GM12891 (cell line): ENCODE measurements at places on chromosomes 12 and 14.

- no peak for DNase-seq
Measured at GRCh38 chr12:124827588-124828184, 36.0 kb downstream of the SCARB1 start.

- DNase-seq, result no peak
Measured at GRCh38 chr12:108602976-108603704, 5.3 kb upstream of the TMEM119 start.

GRCh38 chr14:36397357-36397756 is 76.9 kb upstream of the MBIP start:
- DNase-seq, result no peak

DNA sequence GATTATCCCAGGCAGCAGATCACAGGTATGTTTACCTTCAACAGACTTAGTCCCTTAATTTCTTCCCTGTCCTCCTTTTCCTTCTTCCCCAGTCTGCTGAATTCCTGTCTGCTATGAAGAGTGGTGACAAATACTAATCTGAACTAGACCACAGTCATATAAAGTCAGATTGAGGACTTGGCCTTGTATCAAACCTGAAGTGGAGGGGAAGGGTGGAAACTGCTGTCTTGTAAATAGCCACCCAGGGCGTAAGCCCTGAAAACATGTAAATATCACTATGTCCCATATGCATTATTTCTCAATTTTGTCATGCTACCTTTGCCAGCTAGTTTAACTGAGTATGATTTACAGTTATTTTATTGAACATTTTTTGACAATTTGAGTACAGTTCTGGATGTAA is 368.0 kb downstream of the CCDC91 start:
- DNase-seq, result no peak

DNA sequence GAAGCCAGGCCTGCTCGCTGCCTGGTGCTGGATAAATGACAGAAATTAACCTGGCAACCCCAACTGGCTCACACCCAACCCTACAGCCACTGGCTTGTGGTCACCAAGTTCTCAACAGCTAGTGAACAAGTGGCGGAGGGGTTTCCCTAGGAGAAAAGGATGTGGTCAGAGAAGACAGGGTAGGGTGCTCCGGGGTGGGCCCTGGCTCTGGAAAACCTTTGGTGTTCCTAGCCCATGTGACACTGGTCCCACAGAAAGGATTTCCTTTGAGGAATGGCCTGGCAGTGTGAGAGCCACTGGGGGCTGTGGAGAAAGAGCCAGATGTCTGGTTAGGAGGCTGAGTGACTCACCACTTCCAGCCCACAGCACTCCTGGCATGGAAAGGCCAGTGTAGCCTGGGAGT is 8.7 kb downstream of the SYNE3 start:
- DNase-seq, result no peak

- DNase-seq, result no peak
Measured at GRCh38 chr12:27810756-27811155, 30.7 kb upstream of the MANSC4 start.

- DNase-seq, result peak; percentile 19
Measured at GRCh38 chr12:31324845-31325523, 966 bp downstream of the SINHCAF start.

GRCh38 chr14:73524493-73524892 is 12.4 kb upstream of the ACOT1 start:
- no peak for DNase-seq

GRCh38 chr12:43063650-43064049 is 474.1 kb upstream of the PRICKLE1 start:
- DNase-seq, result no peak

- no peak for DNase-seq
Measured at GRCh38 chr14:64848239-64848638, 31.5 kb downstream of the SPTB start.

DNA sequence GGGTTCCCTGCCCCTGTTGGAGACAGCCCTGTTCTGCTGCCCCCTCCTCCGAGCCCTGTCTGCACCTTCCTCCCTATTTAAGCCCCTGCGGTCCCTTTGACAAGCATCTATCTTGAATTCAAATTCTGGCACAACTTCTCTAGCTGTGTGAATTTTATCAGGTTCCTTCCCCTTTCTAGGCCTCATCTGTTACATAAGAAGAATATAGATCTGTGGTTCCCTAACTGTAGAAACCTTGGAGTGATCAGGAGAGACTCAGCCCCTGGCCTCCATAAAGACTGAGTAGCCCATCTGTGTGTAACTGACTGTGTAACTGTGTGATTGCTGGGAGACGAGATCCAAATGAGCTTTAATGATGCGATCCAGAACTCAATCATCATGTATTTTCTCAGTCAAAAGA is 13.0 kb upstream of the RACGAP1 start:
- DNase-seq, result no peak

DNA sequence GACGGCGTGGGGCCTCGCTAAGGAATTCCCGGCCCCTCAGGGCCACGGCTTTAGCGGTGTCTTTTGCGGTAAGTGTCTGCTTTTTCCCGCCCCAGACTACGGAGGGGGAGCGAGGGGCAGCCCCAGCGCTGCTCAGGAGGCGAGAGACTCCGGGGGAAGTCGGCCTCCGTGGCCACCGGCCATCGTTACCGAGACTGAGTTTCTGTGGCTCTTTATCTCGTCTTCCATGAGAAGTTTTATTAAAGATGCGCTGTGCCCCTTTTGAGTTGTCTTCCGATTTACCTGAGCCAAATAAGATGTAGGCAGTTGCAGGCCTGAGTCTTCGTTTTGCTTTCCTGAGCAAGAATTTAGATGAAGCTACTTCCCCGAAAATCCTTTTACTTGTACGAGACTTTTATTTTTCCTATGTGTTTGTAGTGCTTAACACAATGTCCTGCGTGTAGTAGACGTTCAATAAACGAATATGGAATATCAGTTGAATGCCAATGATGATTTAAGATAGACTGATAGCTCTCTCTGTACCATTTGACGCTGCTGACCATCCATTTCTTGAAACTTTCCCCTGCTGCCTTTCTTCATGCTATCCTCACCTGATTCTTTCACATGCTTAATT is 462 bp downstream of the SRP54 start:
- DNase-seq, result no peak

DNA sequence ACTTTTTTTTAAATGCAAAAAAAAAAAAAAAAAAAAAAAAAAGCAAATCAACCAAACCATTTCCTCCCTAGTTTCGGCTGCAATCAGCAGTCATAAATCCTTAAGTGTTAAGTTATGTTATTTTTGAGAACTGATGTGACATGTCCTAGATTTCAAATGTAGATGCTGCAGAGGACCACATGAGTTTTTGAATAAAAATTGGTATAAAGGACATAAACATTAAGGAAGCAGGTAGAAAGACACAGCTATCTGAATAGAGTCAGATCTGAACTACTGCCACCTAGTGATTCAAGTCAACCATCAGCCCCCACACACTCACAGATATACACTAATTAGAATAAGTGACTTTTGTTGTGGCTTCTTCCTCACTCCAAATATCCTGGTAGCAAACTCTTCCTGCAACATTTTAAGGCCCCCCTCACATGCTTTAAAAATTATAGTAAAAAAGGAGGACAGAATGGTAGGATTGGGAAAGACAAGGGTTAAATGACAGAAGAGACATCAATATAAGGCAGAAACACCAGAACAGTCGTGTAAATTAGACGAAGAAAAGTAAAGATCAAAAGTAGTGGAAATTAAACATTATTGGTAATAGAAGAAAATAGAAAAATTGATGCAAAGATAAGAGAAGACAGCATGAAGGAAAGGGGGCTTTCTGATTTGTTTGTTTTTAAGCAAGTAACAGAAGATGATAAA is 394.5 kb upstream of the ATP2B1 start:
- DNase-seq, result no peak

DNA sequence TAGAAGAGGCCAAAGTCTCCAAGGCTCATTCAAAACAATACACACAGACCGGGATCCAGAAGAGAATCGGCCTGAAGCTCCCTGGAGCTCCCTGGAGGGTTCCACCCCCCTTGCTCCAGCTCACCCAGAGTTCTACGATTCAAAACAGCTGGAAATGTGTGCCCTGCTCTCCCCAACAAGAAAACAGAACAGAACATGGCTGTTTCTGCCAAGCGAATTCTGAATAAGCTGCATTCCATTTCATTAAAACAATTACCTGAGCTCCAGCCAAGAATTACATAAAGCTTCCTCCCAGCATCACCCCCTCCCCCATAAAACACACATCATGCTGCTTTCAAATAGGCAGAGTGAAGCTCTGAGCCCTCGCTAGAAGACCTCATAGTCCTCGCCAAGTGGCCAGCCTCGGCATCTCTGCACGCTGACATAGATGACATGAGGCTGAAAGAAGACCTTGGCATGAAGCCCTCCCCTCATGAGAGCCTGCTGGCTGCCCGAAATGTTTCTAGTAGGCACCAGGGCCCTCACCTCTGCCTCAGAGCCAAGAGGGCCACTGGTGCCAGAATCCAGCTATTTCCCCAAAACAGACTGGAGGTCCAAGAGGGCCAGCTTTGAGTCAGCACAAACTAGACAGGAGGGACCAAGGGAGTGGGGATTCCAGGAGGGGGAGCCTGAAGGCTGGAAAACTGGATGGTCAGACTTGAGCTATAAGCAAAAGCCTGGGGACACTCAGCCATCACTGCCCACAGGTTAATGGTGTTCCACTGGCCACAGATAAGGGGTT is 8.3 kb downstream of the PXN start:
- no peak for DNase-seq

DNA sequence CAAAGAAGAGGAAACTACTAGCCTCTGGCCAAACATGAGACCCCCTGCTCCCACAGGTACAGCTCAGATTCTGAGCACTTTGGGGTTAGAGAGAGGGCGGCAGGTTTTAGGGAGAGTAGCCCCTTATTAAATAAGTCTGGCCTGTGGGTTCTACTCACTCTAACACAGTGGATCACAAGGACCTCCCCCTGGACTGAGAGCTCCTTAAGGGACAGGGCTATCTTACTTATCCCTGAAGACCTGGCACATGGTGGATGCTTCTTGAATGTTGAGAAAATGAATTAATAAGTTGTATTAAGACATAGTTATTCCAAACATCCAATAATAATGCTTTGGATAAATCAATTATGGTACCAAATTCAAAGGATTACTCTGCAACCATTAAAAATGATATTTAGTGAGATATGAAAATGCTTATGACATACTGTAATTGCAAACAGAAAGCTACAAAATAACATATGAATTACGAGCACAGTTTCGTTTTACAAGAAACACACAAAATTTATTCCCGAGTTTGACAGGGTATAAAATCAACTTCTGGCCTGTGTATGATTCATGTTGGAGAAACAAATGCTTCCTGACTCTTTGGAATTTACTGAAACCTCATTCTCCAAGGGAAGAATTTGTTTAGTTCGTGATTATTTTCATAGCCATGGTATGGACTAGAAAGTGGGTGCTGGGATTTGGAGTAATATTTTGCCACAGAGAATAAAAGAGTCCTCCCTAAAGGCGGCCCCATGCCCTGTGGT is 59.3 kb upstream of the BDKRB2 start:
- DNase-seq, result no peak

DNA sequence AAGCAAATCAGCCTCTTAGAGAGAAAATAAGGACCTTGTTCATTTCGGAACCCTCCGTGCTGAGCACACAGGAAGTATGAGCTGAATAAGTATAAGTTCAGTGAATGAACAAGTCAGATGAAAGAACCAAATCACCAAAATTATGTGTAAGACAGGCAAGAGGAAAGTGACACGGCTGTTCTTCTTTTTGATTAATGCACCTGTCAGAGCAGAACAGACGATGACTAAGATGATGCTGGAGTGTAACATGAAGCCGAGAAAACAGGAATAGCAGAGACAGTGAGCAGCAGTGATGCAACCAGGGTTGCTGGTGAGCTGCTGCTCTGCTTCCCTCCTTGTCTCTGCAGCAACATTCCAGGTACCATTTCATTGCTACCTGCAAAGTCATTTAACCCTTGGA is 861.1 kb downstream of the GALC start:
- no peak for DNase-seq

GRCh38 chr12:38282886-38283285 is 33.7 kb upstream of the ALG10B start:
- no peak for DNase-seq

GRCh38 chr12:5923751-5924150 is 21.3 kb downstream of the ANO2 start:
- DNase-seq, result no peak

- no peak for DNase-seq
Measured at GRCh38 chr12:101694297-101694848, 3.1 kb upstream of the CHPT1 start.

DNA sequence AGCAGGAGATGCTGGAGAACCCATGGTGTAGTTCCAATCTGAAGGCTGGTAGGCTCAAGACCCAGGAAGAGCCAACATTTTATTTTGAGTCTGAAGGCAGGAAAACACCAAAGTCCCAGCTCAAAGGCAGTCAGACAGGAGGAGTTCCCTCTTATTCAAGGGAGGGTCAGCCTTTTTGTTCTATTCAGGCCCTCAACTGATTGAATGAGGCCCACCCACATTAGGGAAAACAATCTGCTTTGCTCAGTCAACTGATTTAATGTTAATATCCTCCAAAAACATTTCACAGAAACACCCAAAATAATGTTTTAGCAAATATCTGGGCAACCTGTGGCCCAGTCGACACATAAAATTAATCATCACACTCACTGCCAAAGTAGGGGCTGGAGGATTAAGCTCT is 130.8 kb downstream of the LMNTD1 start:
- no peak for DNase-seq

GRCh38 chr14:93035585-93035916 is 80.2 kb downstream of the ITPK1 start:
- DNase-seq, result no peak

- no peak for DNase-seq
Measured at GRCh38 chr14:55117803-55118441, 11.1 kb upstream of the LGALS3 start.

GRCh38 chr14:22822016-22822570 is 6.9 kb upstream of the SLC7A7 start:
- no peak for DNase-seq

- no peak for DNase-seq
Measured at GRCh38 chr12:57006809-57007475, 596 bp upstream of the ZBTB39 start.

DNA sequence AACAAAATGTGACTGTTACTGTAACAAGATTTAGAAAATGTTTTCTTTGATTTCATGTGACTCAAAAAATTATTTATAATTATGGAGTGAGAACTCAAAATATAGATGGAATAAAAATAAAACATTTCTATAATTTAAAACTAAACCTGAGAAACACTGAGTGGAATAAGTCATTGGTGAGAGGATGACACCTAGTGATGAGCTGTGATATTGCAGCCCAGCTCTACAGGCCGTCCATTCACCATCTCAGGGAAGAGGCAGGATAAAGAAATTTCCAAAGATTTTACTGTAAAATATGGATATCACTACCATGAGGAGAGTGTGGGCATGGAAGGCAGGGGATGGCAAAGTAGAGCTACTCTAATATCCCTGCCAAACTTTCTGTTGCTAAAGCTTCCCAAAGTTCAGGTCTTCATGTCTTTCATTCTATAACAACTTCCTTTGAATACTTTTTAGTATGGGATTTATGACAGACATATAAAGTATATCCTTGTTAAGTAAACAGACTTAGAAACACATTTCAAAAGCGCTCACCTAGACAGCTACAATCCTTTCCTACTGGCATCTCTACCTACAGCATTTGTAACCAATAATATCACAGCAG is 308.0 kb downstream of the ITPR2 start:
- no peak for DNase-seq
